GDM1 (cell line): ENCODE measurements at places on chromosomes 6 and 20.
A peak's percentile ranks its signal among the peaks of the same experiment; 100 is the strongest.

DNA sequence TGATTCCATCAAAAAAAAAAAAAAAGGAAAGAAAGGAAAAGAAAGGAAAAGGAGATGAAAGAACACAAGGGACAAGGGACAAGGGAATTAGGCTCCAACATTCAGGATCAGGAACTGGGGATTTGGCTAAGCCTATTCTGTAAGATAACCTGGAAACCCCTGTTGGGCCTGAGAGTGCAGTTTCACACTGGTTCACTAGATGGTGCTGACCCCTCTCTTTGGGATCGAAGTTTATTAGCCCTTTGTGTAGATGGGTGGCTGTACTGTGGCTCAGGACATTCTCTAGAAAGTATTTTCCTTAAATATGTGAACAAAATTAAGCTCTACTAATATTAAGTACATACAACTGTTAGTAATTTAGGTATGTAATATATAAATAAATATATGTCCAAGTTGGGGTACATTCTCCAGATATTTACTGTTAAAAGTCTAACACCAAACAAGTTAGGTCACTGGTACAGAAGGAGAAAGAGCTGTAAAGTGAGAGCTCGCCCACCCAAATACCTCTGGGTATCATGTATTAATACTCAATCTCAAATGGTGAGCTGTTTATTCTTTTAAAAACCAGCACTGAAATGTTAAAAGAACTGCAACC lies 6.3 kb downstream of the OR2A4 start:
- DNase-seq = peak; percentile 26

DNA sequence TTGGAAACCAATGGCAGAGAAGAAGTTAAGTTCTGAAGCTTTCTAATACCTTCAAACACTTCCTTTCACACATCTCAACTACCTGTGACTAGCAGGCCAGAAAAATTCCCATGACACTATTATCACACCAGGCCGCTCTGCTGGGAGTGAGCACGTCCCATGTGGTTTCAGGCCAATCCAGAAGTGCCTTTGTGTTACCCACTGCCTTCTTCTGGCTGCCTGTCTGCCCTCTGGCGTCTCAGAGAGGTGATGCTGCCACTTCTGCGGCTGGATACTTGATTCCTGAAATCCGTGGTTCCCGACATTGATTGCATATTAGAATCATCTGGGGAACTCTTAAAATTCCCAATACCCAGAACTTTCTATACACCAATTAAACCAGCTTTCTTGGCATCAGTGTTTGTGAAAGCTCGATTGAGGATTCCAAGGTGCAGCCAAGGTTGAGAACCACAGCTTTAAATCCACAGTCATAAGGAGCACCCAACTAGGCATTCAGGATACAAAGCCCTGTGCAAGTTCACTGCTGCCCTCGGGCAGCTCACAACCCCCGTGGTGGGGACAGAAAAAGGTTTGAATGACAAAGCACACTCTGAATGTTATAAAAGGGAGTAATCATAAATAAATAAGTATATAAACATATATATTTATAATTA lies 65.6 kb downstream of the STMND1 start:
- no peak for DNase-seq

DNA sequence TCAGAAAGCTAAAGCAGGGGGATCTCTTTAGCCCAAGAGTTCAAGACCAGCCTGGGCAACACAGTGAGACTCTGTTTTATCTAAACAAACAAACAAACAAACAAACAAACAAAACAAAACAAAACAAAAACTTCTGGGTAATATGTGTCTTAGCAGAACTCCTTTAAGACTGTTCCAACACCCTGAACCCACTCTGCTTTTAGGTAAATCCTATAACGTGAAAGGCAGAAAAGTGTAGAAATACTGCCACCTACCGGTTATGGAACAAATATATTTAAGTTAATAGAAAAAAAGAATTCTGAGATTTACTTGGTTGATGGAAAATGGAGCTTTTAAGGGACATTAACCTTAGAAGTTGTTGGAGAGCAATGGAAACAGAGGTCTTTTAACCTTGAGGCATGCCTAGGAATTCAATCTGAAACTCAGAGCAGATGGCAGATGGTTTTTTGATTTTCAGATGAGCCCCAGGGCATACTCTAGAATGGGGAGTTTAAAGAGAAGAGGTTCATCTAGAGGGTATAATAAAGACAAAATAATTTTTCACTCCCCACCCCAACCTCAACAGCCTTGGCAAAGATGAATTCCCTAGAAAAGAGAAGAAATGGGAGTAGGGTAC lies 38.5 kb downstream of the SOD2 start:
- DNase-seq = peak; percentile 5

GRCh38 chr6:21588481-21589351 lies 4.8 kb upstream of the SOX4 start:
- DNase-seq = peak; percentile 25

DNA sequence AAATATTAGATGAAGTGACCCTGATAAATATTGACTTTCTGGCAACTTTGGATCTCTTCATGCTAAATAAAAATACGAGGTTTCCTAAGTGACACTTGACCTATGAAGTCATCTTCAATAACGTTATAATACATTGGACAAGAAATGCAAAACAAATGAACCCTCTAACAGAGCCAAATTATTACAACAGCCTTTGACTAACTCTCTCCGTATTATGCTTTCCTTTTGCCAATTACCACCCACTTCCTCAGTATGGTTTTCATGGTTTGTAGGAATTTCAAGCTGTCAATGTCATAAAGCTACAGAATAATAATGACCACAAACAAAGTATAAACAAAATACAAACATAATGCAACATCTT lies 210.5 kb downstream of the MOXD1 start:
- no peak for DNase-seq

DNA sequence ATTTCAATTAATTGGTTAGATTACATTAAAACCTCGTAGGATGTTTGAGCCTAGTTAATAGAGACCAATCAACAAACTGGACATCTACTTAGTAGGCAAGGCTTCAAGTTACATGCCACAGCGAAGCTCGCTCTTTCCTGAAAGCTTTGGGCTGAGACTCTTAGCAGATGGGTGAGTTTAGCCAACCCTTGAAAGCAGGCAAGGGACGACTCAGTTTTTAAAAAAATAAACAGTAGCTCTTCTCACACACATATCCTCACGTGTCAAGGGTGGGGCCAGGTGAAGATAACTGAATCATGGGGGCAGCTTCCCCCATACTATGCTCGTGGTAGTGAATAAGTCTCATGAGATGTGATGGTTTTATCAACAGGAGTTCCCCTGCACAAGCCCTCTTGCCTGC lies 775 bp downstream of the MTFR2 start:
- DNase-seq = no peak
